ENCODE measurements at places on chromosomes 4 and X. TPM values are rescaled to one million over a fixed set of nuclear protein-coding genes. Genes with fewer than 3 reads are reported as not detected.

- no peak for DNase-seq
Measured at GRCh38 chr4:138348055-138348454, 105.9 kb upstream of the SLC7A11 start.

DNA sequence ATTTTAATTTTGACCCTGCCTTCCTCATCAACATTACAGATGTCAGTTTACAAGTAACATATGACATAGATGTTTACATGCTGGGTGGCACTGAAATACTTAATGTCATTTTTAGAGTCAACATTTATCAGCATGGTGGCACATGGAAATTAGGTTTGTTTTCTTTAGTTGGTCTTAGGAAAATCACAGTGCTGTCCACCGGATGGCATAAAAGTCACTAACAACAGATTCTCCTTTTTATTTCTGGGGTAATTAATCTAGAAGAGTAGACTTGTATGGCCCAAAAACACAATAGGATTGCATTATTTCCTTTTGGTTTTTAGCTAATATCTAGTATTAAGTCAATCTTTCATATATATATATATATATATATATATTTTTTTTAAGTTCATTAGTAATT is 88.6 kb upstream of the HHIP start:
- DNase-seq = no peak

DNA sequence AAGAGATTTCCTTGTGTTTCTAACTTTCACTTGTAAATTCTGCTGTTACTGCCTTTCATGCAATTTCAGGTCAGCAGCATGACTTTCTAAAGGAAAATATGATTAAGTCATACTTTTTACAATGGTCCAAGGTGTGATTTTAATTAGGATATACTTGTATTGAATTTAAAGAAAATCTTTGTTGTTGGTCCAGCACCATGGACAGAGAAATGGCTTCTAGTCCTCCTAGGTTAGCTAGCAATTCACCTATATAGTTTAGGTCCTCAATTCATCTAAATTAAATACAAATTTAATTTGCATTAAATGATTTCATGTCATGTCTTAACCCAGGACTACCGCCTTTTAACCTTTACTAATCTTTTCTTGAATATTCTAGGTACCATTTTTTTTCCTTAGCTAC is 304.9 kb upstream of the RPS6KA3 start:
- no peak for DNase-seq

POF1B gene
- polyA plus RNA-seq = not detected

CACNA1F gene
- not detected for polyA plus RNA-seq

GPR50 gene
- polyA plus RNA-seq = not detected

SLC4A4 gene
- polyA plus RNA-seq = 9.1 TPM

Data from CD8-positive, alpha-beta memory T cell (primary cell).